ENCODE measurements at places on chromosomes 4 and X.

DNA sequence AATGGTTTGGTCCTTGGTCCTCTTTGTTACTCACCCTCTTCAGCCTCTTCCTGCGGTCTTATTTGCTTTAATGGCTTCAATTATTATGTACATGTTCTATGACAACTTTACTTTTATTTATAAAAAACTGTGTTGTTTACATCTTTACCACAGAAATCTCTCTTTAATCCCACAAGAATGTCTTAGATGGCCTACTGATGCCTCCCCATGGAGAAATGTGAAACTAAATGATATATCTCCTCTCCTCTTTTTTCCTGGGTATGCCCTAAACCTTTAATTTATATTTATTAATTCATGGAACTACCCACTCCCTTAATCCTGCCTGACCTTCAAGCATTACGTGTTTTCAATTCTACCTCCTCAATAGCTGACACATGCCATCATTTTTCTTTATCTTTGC lies 573.2 kb downstream of the CENPC start:
- no peak for DNase-seq

DNA sequence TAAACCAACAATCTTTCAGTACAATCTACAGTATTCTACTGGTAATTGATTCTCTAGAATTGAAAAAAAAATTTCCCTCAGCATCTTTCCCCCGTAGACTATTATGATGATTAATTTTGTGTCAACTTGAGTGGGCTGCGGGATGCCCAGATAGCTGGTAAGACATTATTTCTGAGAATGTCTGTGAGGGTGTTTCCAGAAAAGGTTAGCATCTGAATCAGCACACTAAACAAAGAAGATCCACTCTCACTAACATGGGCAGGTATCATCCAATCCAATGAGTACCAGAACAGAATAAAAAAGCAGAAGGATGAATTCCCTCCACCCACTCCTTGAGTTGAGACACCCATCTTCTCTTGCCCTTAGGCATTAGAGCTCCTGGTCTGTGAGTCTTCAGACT lies 186.1 kb upstream of the MAB21L2 start:
- no peak for DNase-seq

GRCh38 chrX:67953658-67954057 lies 409.8 kb downstream of the AR start:
- no peak for DNase-seq

DNA sequence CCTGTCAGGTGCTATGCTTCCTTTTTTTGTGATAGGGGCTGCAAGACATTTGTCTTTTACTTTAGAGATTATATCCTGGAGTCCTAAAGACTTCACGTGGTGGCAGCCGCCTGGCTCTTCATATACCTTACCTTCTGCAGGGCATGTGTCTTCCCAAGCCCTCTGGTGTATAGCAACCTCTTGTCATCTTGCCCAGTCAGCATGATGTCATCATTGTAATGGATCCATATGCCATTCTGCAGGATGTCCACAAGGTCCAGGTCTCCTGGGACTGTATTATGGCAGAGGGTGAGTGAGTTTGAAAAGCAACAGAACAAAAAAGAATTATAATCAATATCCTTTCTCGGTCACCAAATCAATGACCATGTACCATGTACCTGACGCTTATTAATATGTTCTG lies 82.2 kb upstream of the SCOC start:
- DNase-seq = no peak

DNA sequence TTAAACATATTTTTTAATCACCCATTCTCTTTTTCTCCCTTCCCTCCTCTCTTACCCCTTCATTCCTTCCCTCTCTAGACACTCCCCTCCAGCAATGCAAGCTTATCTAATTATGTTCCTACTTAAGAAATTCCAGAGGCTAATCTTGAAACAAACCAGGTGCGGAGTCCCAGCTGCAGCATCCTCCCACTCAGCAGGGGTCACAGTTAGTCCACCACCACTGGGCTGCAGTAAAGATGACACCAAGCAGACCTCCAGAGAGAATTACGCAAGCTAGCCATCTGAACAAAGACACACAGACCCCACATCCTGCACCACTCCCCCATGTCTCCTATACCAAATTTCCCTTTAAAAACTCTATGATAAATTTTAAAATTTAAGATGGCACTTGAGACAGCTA lies 13.9 kb upstream of the SEC24B start:
- no peak for DNase-seq

- DNase-seq = no peak
Measured at GRCh38 chr4:63670735-63671134, 738.5 kb downstream of the TECRL start.

- DNase-seq = no peak
Measured at GRCh38 chr4:147793569-147794313, 61.9 kb downstream of the ARHGAP10 start.

DNA sequence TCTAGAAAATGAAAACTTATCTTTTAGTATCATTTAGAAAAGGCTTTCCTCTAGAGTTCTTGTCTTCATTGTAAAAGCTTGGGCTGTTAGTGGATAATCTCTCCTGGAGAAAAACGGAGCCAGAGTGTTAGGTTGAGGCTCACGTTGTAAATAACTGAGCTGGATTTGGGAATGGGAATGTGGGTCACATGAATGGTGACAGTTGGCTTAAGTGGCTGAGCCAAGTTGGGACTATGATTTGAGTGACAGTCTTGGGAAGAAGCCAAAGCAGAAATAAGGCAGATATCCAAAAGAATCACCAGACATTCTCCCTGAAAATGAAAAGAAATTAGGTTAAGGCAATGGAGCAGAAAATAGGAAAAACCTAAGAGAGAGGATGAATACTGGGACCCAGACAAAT lies 33.6 kb upstream of the PDGFC start:
- DNase-seq = no peak

GRCh38 chr4:101348367-101348827 lies 1.1 kb upstream of the PPP3CA start:
- DNase-seq = no peak

GRCh38 chr4:158599765-158600498 lies 71.8 kb downstream of the C4orf46 start:
- no peak for DNase-seq

- DNase-seq = no peak
Measured at GRCh38 chr4:15262396-15262795, 165.4 kb upstream of the C1QTNF7 start.

DNA sequence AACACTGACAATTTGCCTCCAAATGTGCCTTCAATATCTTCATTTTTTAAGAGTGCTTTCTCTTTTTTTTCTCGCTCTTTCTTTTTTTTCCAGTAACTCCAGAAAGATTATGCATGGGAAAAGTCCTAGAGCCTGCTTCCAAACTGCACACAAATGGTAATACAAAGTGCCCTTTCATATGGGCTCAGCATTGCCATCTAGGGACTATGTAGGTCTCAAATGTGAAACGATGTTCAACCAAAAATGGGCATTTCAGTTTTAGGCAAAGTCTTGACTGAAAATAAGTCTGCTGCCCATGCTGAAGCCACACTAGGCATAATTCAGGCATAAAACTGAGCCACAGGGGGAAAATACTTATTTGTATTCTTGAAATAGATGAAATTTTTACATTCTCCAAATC lies 65.6 kb downstream of the SYNPO2 start:
- no peak for DNase-seq

- no peak for DNase-seq
Measured at GRCh38 chrX:52542311-52542710, 25.4 kb upstream of the XAGE1B start.
